SK-N-MC (cell line): ENCODE measurements at places on chromosomes 2 and 18.
A peak's percentile ranks its signal among the peaks of the same experiment; 100 is the strongest.

- DNase-seq, result no peak
These were observed 78.7 kb upstream of the ITGA6 start for GRCh38 chr2:172348555-172349288.

DNA sequence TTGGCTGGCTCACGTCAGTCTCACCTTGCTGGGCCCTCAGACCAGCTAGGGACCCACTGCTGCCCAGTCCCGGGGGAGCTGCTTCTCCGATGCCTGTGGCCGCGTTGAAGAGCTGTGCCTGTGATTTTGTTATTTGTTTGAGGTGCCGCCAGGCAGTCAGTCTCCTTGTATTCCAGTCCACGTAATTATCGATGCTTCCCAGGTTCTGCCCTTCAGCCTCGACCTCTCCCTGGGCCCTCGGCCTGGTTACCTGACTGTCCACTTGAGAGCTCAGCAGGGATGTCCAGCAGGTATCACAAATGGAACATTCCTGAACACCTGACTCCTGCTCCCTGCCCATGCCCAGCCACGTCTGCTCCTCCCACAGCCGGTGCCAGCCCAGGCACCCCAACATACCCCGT, 195.9 kb upstream of the HS6ST1 start:
- no peak for DNase-seq

- DNase-seq, result no peak
These were observed 82.5 kb downstream of the ZNF804A start for GRCh38 chr2:184680825-184681224.

DNA sequence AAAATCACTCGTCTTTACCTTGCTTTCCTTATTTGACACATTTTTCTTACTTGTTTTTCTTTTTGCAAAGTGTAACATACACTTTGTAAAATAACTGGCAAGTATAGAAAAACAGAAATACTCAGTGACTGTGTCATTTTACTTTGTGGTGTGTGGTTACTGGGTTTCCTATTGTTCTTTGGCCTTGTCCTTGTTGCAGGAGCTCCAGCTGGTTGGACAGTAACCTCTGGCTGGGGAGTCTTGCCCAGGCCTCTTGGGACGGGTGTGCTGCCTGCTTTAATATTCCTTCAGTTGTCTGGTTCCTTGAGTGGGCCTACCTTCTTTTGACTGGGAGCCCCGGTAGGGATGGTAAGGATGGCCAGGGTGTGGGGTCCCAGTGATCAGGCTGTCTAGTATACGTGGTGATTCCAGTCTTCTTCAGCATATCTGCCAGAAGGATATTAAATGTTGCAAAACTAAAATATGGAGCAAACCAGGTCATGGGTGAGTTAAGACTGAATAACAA, 53.8 kb downstream of the RNF144A start:
- DNase-seq, result no peak

GRCh38 chr18:67651438-67651837, 134.9 kb upstream of the DSEL start:
- DNase-seq, result no peak

DNA sequence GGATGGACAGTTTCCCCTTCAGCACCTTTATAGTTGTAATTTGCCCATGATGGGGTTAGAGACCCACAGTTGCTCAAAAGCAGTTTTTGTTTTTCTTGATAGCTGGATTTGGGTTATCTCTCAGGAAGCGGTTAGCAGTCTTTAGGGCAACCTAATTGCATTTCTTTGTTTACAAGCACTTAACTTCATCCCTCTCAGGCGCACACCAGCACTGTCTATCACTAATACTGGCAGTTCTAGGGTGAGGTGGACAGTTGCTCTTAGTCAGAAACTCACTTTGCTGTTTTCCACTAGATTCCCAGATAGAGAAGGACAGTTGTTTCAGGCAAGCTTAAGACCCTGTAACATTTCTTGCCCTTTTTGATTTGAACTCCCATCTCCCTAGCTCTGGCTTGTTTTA, 146.0 kb downstream of the AGAP1 start:
- no peak for DNase-seq

DNA sequence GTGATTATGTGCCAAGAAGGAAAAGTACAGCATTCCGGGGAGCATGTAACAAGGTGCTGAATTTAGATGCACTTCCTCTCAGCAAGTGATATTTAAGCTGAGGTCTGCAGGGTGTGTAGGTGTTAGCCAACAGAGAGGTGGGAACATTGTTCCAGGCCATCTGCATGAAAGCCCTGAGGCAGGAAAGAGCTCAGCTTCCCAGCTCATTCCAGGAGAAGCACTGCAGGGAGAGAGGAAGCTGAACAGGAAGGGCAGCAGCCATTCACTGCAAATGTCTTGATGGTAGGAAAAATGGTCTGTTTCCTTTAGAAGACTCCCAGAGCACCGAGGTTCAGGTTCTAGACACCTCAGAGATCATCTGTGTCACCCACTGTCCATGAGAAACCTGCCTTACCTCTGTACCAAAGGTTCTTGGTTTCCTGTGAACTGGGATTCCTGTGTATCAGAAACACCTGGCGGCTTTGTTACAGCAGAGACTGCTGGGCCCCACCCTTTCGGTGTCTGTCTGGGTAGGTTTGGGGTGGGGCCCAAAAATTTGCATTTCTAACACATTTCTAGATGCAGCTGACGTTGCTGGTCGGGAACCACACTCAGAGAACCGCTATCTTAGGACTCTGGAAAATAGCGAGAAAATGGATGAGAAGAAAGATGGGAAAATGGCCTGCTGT, 84.0 kb downstream of the RTN4 start:
- peak; percentile 12 for DNase-seq

GRCh38 chr2:191643429-191643828, 34.5 kb upstream of the NABP1 start:
- DNase-seq, result no peak
